ENCODE measurements at places on chromosomes 4 and X.
A peak's percentile ranks its signal among the peaks of the same experiment; 100 is the strongest.

- peak; percentile 15 for DNase-seq
These were observed 14.8 kb upstream of the SPARCL1 start for GRCh38 chr4:87543835-87544461.

GRCh38 chr4:126130215-126130614 is 815.5 kb downstream of the FAT4 start:
- DNase-seq: no peak

- DNase-seq: no peak
These were observed 23.5 kb upstream of the SYNPO2 start for GRCh38 chr4:118865091-118865708.

DNA sequence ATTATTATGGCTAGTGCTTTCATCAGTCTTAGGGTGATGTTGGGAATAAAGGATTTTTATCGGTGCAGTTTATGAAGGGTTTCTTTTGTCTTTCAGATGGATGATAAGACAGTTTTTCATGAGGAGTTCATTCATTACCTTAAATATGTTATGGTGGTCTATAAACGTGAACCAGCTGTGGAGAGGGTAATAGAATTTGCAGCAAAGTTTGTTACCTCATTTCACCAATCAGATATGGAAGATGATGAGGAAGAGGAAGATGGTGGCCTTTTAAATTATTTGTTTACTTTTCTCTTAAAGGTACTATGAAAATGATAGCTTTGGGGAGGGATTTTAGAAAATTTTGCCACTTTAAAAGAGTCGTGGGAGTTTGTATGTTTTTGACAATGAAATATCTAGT is 1.3 kb downstream of the NCAPG start:
- no peak for DNase-seq

GRCh38 chr4:6337331-6337935 is 67.8 kb downstream of the WFS1 start:
- no peak for DNase-seq

DNA sequence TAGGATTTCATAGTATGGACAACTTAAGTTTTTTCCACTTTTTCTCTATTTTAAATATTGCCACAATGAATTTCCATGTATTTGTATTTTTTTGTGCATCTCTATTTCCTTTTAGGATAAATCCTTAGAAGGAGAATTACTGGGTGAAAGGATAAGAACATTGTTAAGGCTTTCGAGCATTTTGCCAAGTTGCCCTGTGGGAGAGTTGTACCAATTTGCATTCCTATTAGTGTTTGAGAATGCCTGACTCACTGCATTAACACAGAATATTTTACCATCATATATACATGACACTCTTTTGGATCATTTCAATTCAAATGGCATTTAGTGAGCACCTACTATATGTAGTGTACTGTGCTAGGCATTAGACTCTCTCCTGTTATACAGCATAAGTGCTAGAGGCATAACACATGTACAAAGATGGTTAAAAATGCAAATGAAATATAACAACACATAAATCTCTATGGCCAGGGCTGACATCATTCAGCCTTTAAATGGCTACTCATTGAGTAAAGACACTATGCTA is 57.0 kb downstream of the PLAC1 start:
- no peak for DNase-seq

DNA sequence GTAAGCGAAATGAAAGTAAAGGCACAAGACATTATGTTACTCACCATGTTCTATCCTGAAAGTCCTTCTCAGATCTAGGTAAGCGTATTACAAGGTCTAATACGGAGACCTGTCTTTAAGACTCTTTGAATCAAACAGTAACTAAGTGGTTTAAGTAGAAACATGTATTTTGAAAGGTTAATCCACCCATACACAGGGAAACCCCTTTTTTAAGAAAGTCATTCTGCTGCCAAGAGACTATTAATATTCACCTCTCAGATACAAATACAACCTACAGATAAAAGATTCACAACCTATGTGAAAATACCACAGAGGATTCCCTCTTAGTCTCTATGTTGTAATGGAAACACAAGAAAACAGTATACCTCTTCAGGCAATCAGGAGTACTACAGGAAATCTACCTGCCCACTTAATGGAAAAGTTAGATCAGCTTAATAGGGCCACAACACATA is 63.2 kb upstream of the TNIP3 start:
- no peak for DNase-seq

GRCh38 chr4:162770761-162771490 is 395.8 kb downstream of the NAF1 start:
- no peak for DNase-seq

GRCh38 chr4:172787111-172787510 is 381.5 kb upstream of the GALNT7 start:
- no peak for DNase-seq

DNA sequence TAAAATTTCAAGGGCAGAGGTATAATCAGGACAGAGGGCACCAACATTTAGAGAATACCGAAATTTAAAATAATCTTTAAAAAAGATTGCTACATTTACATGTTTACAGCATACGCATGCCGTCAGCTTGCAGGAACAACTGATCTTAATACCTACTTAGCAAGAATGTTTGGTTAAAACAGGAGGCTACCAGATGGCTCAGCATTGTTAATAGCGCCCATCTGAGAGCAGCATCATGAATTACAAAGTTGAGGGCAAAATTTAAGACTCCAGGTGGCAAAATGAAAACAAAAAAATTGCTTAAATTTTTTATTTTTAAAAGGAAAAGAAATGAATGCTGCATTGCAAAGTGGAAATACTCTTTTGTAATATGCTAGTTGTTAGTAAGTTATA is 241.3 kb downstream of the C4orf33 start:
- DNase-seq: no peak

GRCh38 chrX:115400960-115401359 is 111.4 kb downstream of the LUZP4 start:
- DNase-seq: no peak

GRCh38 chr4:150960818-150961217 is 54.3 kb downstream of the LRBA start:
- DNase-seq: peak; percentile 11

GRCh38 chrX:56744996-56745395 is 16.0 kb downstream of the NBDY start:
- DNase-seq: no peak

DNA sequence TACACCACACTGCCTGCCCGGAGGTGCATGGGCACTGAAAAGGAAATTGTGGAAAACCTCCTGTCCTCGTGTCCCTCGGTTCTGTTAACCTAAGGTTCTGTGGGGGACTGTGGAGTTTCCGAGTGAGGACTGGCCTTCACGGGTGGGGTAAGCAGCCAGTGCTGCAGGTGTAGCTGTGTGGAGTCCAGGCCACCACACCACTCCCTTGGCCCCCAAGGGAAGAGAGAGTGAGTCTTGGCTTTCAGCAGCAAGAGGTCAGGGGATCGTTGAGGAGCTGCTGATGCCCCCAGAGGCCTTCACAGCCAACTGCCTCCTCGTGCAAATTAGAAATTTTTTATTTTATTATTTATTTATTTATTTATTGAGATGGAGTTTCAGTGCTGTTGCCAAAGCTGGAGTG is 20.4 kb downstream of the BEND4 start:
- no peak for DNase-seq

DNA sequence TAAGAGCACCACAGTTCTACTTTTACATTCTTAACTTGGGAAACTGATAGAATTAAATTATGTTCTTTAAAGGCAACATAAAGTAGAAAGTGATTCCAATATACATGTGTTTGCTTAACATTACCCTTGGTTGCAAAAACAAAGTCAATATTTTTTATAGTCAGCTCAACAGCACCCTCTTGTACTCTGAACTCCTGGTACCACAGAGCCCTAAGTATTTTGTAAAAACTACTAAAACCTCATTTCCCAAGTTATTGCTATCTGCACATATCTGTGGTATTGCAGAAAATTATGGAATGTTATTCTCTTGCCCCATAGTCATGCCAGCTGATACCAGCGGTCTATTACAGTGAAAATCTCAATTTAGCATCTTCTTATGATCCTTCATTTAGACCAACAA is 2.9 kb downstream of the KIF4A start:
- no peak for DNase-seq

DNA sequence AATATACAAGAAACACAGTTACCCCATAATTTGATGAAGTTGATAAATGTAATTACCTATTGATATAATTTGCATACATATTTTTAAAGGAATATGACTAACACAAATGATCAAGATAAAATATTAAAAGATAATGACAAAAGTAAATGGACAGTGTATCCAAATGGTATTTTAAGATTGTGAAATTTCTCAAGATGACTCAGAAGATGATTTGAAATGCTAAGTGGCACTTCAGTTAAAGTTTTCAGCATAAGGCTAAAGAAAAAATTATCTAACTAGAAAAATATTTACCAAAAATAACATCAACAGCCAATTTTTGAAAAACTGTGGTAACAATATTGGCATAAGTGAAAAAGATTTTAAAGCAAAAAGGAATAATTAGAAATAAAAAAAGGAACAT is 248.4 kb upstream of the NDST4 start:
- DNase-seq: no peak

- DNase-seq: no peak
These were observed 46.1 kb downstream of the MBNL3 start for GRCh38 chrX:132442691-132443090.

GRCh38 chrX:53831662-53832635 is 145.4 kb upstream of the HUWE1 start:
- peak; percentile 4 for DNase-seq

GRCh38 chr4:17934286-17934685 is 87.3 kb downstream of the LCORL start:
- DNase-seq: no peak

DNA sequence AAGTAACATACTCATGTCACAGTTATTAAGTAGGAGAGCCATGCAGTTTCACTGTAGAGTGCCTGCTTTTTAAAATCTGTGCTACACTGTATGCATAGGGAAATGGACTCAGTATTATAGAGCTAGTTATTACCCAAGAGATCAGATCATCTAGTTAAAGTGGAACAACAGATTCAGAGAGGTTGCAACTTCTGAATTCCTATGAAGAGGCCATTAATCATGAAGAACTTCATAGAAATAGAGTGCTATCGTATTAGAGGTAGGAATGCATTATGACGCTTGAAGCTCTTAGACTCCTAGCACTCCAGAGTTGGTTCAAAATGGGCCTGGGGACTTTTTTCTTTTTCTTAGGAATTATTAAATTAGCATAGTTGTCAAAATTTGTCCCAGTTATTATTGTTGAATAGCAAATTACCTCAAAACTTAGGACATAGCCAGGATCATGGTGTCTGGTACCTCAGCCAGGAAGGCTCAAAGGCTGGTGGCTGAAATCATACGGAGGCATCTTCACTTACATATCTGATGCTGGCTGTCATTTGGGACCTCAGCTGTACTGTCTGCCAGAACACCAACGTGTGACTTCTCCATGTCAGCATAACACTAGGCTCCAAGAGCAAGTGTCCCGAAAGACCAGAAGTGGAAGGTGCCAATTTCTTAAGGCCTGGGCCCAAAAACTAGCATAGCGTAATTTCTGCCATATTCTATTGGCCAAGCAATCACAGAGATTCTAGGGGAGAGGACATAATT is 125.7 kb downstream of the STAG2 start:
- DNase-seq: no peak

- no peak for DNase-seq
These were observed 24.3 kb downstream of the CFAP97 start for GRCh38 chr4:185179488-185179887.

DNA sequence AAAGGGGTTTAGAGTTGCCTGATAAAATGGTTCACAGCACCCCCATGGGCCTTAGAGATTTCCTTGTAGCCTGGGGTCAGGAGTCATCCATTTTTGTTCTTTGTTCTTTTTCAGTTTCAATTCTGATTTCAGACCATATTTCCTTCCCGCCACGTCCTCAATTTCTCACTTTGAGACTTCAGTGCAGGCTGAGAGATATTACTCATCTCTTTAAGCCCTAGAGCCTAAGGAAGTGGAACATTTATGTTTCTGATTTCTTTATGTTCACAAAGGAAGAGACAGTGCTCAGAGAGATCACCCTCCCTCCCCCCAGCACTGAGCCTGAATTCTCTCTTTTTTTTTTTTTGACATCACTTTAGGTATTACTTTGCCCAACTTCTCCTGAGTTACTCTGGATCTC is 56.3 kb downstream of the MSN start:
- DNase-seq: no peak

DNA sequence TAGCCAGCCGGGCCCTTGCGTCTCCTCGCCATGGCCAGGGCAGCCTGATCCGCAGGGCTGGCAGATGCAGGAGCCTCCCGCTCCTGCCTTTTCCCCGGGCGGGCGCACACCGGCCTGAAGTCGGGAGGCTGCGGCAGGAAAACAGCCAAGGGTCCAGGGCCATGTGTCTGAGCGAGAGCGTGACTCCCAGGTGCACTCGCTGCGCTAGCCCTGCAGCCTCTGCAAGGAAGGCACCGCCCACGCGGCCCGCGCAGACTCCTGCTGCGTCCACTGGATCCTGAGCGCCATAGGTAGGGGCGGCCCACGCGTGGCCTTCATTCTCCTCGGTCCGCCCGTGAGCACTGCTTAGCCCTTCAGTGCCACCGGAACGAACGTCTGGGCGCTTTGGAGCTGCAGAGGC is 379.9 kb downstream of the TRAM1L1 start:
- no peak for DNase-seq

DNA sequence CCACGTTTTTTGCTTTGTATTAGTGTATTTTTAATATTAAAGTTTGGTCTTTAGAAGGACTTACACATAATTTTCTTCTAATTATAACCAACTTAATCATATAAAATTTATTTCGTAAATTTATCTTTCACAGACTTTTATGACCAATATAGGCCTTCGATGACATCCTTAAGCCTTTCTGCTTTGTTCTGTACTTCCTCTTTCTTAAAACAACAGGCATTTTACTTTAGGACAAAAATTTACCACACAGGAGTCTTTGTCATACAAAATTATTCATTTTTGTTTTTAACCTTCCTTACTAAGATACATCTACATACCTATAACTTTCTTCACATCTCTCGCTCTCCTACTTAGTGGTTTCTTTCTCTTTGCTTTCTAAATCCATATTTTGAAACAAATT is 56.3 kb downstream of the RGS12 start:
- no peak for DNase-seq

GRCh38 chr4:118033148-118034052 is 886 bp upstream of the NDST3 start:
- DNase-seq: no peak

DNA sequence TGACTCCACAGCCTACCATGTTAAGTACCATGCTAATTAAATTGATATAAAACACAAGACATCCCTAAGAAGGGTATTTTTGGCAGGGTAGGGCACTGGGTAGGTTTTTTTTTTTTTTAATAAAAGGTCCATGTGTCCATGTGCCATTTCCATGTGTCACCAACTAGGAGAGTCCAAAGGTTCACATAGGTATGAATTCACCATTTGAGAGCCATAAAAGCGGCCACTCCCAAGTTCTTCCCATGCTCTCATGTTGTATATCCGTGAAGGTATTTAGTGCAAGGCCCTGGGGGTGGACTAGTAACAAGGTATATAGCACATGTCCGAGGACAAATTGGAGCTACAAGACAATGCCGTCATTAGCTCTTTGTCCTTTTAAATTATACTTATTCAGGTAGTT is 107.3 kb downstream of the PDE5A start:
- DNase-seq: no peak

- DNase-seq: no peak
These were observed 9.1 kb downstream of the IGFBP7 start for GRCh38 chr4:57100979-57101651.
